ENCODE measurements at places on chromosomes 7 and 10.

DNA sequence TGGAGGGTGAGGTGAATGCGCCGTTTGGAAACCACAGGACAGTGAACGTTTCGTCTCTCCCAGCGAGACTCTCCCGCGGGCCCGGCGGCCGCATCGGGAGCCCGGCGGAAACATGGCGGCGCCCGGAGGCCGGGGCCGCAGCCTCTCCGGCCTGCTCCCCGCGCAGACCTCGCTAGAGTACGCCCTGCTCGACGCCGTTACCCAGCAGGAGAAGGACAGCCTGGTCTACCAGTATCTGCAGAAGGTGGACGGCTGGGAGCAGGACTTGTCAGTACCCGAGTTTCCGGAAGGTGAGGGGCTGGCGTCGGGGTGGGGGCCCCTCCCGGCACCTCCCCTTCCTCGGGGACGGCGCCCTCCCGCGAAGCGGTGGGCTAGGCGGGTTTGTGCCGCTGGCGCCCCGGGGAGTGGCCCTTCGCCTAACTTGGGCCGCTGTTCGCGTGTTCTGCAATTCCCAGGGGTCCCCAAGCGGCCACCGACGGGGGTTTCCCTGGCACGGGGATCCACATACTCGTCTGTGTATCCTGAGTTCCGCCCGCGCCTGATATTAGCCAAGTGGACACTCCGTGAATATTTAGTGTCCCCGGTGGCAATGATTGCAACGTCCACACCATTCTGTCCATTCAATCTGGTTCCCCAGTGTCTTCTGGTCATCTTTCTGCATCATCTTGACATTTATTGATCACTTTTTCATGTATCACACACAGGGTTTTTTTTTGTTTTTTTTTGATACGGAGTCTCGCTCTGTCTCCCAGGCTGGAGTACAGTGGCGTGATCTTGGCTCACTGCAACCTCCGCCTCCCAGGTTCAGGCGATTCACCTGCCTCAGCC, 514 bp downstream of the NHLRC2 start:
- peak; percentile 83 for DNase-seq

DNA sequence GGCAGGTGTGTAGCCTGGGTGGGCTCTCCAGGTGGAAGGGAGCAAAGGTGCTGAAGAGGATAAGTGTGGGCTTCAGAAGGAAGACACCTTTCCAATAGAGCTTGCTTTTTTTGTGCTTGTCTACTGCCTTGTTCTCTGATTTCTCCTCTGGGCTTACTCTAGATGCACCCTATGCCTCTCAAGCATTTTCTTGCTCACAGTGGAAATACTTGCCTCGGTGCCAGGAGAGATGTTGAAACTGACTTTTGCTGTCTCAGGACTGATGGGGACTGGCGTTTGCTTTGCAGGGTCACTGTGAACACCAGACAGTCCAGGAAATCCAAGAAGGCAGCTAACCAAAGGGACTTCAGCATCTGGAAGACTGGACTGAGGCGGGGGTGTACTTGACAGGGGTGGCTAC, 187.9 kb downstream of the SNX10 start:
- DNase-seq = no peak

GRCh38 chr10:69096045-69096444, 8.1 kb downstream of the SRGN start:
- no peak for DNase-seq

GRCh38 chr7:109864230-109864629, 1226.7 kb upstream of the LRRN3 start:
- no peak for DNase-seq

DNA sequence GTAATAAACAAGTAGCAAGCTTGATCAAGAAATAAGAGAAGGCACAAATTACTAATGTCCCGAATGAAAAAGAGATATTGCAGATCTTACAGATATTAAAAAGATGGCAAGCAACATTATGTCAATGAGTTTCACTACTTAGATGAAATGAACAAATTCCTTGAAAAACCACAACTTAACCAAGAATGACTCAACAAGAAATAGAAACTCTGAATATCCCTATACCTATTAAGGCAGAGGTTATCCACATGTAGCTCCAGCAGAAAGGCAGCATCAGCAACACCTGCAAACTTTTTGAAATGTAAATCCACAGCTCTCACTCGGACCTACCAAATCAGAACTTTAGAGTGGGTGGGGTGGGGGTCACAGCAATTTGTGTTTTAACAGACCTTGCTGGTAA, 33.6 kb downstream of the PDE1C start:
- no peak for DNase-seq

DNA sequence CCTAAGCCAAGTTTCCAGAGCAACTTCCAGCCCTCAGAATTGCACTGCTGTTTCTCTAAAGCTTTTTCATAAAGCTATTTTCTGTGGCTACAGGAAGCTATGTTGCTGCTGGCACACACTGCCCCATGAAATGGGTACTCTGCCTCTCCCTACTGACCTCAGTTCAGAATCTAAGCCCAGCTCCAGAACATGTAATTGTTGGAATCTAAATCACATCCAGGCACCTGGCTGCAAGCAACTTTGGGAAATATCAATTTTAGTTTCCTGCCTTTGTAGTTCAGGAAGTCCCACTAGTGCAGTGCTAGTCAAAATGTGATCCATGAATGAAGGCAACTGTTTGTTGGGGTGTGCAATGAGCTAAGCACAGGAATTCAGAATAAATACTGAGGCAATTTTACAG, 226.2 kb downstream of the THSD7A start:
- DNase-seq = no peak

- DNase-seq = no peak
Measured at GRCh38 chr10:66353422-66353821, 572.4 kb upstream of the LRRTM3 start.

Data from NCI-H1417 (cell line).